ENCODE measurements at places on chromosomes 16 and 17.

DNA sequence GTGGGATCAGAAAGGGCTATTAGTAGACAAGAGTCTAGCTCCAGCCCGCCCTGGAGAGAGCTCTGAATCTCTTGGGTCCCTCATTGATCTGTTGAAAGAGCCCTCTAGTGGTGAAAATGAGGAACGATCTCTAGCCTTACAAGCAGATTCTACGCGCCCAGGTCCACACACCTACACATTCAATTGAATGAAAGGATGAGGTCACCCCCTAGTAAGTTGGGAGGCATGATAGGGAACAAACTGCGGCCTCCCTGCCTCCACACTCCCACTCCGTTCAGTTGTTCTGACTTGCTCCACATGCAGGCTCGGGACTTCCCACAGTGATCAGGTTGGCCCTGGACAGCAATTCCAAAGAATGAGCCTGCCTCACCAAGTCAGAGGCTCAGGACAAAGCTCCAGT, 2.9 kb upstream of the CACNG3 start:
- peak; percentile 72 for DNase-seq

- no peak for DNase-seq
These were observed 170.3 kb downstream of the CHD9 start for GRCh38 chr16:53224951-53225533.

DNA sequence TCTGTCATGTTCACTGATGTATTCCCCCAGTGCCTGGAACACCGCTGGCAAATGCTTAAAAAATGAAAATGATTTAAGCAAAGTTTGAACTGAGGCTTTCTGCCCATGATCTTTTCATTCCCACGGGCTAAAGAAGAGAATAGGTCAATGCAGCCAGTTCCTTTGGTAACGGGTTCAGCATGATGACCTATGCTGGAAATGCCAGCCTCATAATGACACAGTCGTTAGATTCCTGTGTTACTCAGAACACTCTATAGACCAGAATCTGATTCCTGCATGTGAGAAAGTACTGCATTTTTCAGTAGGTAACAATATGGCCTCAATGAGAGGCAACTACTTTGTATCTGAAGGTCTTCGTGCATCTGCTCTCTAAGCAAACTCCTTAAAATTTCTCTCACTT, 19.1 kb upstream of the LIMD2 start:
- DNase-seq, result no peak

DNA sequence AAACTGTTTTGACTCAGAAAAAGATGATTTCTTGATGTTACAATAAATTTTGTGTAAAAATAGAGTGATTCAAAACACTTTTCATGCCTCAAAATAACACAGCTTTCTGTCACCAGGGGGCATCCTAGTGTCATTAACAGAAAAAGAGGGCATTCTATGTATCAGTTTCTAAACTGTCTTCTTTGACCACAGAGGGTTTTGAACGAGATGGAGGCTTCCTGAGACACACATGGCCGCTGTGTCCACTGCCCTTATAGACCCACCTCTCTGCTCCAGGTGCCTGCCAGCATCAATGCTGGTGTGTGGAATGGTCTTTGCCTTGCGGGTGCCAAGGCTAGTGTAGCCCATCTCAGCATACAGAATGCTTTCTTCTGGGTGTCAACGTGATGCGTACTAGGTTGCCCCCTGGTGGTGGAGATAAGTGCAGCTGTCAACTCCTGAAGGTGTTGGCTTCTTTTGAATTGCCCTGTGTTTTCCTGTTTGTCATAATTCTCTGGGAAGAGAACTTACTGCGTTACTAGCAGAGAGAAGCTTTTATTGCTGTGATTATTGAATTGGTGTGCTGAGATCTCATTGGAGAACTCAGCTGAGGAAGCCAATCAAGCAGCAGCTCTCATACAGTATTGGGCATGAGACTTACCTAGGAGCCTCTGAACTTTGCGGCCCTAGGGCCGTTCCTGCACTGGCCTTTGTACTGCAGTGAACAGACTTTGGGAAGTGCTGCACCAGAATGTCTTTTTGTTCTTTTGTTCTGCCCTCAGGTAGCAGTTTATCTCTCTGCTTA, 38.6 kb downstream of the USP10 start:
- DNase-seq, result peak; percentile 61

DNA sequence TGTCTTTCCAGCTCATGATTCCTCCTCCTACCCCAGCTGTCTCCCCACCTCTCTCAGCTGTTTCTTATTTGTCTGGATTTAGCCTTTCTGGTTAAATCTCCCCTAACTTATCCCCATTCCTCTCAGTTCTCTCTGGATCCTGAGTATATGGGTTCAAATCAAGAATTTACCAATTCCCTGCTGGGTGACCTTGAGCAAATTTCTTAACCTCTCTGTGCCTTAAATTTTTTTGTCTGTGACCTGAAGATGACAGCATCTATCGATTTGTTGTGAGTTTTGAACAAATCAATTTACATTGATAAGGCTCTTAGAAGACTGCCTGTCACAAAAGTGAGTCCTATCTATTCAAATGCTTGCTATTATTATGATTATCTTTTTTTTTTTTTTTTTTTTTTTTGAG, 2.0 kb upstream of the KCNG4 start:
- no peak for DNase-seq

GRCh38 chr16:12580809-12581208, 222.9 kb downstream of the CPPED1 start:
- no peak for DNase-seq

DNA sequence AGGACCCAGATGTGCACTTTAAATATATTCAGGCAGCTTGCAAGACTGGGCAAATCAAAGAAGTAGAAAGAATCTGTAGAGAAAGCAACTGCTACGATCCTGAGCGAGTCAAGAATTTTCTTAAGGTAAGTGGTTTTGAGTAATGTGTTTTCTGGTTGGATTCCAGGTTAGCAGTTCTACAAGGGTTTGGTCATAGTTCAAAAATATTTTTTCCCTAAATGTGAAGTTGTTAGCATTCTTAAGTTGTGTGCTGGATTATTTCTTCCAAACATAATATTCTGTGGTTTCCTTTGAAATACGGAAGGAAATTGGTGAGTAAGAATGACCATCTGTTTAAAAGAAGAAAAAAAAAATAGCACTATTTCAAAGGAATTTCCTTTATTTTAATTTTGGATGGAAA, 38.4 kb downstream of the PTRH2 start:
- DNase-seq, result no peak

- DNase-seq, result no peak
These were observed 428.4 kb upstream of the CDH5 start for GRCh38 chr16:65938083-65938482.

- DNase-seq, result no peak
These were observed 9.2 kb downstream of the DYNC1LI2 start for GRCh38 chr16:66741950-66742808.

DNA sequence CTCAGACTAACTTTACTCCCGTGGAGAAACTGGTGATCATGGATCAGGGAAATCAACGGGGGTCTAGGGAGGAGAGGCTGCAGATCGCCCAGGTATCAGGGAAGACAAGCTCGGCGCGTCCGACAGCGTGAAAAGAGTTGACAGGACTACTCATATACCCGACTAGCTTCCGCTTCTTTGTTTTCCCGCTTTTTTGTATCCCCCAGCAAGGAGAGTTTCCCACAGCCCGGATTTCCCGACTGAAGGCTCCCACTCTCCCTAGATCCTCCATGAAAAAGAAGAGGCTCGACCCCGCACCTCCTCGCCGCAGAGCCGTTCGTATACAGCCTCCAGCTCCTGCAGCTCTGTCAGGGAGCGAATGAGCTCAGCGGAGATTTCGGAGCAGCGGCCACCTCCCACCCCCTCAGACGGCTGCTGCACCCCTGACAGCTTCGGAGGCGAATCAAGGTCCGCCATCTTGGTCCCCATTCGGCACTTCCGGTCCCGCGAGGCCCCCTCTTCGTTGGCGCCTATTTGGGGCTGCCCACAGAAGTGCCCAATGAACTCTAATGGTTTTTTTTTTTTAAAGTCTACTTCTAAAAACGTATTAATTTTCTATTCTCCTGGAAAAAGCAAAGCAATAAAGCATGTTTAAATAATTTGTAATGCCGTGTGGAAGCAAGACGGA, at the start of gene COG4:
Gene COG4, minus strand, starts transcription at position 479 of the 667 bp plus-strand sequence. Its CDS starts 11 bp downstream, at position 468.
- peak; percentile 89 for DNase-seq

DNA sequence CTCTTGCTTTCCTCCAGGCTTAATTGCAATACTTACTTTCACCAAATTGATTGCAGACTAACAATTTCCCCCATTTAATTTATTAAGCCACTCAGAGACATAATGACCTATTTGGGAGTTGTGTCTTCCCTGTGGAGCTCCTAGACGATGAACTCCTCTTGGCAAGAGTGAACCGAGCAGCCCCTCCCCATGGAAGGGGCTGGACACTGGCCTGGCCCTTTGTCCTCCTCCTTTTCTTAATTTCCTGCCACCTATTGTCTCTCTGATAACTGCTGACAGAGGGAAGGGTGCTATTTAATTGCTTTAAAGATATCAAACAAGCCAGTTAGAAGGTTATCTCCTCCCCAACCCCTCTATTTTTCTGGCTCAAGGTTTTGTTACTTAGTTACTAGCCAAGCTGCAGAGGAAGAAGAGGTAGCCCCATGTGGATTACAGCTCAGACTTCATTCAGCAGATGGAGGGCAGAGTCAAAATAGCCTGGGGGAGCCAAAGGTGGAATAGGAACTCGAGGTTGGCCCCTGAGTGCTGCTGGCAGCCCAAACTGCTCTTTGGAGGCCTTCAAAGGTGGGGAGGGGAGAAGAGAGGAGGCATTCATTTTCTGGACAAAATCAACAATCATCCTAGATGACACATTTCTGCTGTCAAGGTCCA, 3.7 kb upstream of the SSTR2 start:
- DNase-seq, result no peak

- no peak for DNase-seq
These were observed 41.6 kb downstream of the FZD2 start for GRCh38 chr17:44598932-44599297.

DNA sequence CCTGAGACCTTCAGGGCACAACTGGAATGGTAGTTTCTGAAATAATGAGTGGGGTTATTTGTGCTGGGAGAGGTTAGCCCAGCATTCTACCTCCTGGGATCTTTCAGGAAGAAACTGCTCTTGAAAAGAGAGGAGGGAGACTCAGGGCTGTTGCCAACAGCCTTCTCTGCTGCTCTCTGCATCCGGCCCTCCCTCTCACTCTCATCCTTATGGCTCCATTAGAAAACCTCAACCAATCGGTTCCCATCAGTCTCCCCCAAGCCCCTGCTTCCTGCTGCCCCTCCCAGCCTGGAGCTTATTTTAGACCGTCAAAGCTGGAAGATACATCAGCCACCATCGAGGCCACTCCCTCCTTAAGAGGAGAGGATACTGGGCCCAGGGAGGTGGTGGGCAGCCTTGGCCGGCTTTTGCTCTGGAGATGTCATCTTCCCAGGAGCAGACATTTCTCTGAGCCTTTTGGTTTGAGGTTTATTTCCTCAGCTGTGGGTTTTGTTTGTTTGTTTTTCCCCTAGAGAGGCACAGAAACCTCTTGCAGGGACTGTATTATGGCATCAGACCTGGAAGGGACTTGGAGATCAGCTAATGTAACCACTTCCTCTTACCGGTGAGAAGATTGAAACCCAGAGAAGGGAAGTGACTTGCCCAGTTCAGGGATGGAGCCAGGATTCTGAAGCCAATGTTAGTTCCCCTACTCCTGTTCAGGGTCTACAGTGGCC, 2.7 kb downstream of the MPRIP start:
- DNase-seq, result peak; percentile 77

All from WERI-Rb-1 (cell line).